ENCODE measurements at places on chromosomes 5 and 9.

DNA sequence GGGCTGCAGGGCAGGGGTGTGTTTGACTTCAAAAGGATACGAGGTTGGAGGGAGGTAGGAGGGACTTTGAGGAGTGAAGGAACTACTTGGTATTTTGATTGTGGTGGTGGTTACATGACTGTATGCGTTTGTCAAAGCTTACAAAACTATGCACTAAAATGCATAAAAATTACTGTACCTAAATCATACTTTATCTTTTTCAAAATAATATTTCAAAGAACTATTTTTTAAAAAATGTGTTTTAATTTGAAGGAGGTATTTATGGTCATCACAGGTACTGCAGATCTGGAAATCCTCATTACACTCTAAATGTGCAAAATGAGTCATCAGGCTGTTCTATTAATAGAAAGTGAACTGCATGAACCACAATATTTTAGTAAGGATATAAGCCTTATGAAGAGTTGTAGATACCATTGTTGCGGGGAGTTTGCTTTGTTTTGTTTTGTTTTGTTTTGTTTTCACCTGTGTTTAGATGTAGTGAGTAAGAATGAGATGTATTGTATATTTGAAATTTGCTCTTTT, 116.9 kb downstream of the ARRDC3 start:
- DNase-seq, result peak; percentile 67

GRCh38 chr5:36743891-36744772, 132.4 kb upstream of the NIPBL start:
- peak; percentile 66 for DNase-seq

DNA sequence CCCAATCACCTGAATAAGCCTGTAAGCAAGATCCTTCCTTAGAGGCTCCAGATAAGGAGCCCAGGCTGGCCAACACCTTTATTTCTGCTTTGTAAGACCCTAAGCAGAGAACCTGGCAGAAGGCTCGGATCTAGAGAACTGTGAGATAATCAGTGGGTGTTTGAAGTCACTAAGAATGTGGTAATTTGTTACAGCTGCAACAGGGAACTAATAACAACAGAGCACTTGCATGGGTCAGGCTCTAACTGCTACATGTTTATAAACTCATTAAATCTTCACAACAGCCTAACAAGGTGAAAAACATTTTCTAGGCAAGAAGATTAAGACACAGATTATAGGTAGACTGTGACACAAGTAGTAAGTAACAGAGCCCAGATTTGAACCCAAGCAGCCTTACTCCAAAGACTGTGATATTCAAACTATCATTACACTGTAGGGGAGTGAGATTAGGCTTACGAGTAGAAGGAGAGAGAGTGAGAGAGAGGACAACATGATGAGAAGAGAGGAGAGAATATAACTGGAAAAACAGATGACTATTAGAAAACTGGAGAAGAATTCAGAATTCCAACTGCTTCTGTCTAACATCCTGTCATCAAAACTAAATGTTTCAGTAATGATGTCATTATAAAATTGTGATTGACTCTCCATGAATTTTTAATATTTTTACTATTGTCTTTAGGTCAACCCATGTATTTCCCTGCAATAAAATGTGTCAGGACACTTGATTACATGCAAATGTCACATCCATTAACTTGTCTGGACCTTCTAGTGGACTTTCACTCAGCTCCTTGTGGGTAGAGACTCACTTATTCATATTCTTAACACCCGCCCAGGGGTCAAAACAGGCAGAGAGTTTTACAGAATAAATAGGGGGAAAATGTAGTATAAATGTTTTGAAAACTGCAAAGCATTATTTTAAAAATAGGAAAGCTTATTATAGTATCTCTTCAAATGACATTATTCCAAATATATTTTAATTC, 290.9 kb upstream of the RGMB start:
- DNase-seq, result peak; percentile 62

DNA sequence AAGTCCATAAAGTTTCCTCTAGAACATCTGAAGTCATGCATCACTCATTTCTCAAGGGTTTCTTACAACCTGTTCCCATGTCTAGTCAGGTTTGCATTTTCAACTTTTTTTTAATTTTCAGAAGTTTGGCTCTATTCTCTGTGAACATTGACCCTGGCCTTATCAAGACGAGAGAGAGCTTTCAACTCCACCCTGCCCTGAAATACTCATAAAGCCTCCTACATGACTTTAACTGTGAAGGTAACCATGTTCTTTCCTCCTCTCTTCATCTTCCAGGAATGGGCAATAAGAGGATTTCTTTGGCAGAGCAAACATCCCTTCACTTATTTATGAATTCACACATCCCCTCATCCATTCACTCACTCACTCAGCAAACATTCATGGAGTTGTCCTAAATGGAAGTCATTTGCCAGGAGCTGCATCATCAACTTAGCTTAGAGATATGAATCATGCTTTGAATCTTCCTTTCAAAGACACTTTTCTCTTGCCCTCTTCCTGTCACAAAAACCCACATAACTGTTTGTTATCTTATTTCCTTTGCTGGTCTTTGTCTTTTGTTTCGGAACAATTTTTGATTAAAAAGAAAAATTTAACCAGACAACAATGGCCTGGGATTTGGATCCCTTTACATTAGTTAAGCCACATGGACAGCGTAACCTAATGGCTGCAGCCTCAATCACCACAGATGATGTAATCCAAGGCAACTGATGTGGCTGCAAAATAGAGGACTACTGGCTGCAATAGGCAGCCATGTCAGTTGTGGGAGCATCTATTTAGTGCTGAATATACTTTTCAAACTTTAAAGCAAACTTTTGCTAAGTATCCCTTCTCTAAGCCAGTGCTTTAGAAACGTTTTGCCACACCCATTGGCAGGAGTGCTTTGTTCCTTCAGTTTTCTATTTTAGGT, 43.0 kb upstream of the GNAQ start:
- peak; percentile 24 for DNase-seq

- DNase-seq, result peak; percentile 77
These were observed 231.2 kb downstream of the ARRDC3 start for GRCh38 chr5:91151947-91152346.

- peak; percentile 90 for DNase-seq
These were observed 313.8 kb downstream of the ENC1 start for GRCh38 chr5:74326571-74327338.

DNA sequence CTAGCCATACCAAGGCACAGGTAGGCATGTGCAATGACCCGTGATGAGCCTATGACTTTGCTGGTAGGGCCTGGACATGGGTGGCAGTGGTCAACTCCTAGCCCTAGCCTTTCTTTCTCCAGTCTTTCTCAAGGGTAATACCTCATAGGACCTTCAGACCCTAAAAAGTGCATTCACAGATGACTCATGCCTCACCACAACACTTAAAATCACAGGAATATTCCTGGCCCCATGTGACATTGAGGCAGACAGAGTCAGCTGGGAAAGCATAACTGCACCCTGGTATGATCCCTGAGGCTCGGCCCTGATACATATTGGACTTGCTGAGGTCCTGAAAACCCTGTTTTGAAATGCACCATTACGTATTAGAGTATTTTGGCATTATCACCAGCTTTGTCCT, 449.5 kb downstream of the HINT1 start:
- peak; percentile 67 for DNase-seq

DNA sequence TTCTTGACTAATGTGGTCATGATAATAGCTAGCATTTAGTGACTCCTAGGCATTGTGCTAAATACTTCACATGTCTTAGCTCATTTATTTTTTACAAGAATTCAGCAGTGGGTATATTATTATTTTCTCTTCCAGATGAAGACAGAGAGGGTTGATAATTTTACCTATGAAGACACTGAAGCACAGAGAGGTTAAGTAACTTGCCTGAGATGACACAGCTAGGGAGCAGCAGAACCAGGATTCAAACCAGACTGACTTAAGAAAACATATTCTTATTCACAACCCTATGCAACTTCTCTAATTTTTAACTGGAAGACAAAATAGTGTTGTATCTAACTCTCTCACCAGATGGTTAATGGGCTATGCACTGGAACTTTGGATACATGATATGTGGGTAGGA, 44.8 kb downstream of the NNT start:
- no peak for DNase-seq

- DNase-seq, result peak; percentile 89
These were observed 38.5 kb upstream of the OR2S2 start for GRCh38 chr9:35996358-35996970.

DNA sequence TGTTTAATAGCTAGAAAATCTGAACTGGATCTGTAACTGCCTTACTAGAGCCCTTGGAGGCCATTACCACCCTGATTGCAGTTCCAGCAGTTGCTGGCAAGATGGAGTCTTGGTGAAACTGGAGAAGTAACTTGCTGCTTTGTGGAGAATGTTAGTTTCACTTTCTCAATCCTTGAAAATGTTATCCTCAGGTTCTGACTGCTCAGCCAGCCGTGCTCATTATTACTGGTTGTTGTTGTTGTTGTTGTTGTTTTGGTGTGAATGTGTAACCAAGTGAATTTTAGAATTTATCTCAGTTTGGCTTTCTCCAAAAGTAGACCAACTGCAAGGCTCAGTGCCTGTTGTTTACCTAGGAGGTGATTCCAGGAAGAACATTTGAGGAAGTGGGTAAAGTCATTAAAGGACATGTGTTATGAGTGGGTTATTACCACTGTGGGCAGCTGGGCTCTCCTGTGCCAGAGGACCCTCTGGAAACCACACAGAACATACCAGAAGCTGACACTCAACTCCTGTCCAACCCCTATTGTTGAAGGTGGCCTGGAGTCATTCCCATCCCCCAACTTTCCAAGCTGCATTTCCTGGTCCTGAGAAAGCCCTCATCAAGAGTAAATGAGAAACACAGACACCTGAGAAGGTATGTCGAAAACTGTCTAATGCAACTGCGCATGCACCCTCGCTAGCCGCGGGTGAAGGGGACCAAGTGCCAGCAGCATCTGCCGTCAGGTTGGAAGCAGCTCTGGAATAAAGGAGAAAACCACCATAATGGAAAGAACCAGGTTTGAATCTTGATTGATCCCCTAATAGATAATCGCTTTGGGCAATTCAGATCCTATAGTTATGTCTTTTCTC, 111.6 kb downstream of the CMYA5 start:
- no peak for DNase-seq

DNA sequence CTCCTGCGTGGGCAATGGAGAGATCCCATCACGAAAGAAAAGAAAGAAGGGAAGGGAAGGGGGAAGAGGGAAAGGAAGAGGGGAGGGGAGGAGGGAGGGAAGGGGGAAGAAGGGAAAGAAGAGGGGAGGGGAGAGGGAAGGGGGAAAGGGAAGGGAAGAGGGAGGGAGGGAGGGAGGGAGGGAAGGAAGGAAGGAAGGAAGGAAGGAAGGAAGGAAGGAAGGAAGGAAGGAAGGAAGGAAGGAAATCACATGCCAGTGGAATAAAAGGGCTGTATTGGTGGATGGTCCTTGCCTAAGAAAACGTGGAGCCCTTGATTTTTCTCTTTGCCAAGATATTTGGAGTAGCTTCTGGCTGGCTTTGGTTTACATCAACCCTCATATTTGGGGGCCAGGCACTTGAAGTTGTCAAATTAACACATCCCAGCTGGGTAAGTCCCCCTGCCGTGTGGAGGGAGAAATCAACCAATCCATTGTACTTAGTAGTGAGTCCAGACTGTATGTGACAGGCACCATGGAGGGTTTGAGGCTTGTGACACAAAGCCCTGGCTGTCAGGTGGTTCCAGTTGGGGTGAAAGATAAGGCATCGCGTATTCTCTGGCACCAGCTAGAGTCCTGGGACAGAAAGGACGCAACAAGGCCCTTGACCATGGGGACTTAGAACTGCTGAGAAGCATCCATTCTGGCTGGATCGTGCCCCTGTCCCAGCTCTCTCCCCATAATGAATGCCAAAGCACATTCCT, 23.7 kb downstream of the IDNK start:
- DNase-seq, result no peak

- peak; percentile 21 for DNase-seq
These were observed 12.2 kb upstream of the MROH2B start for GRCh38 chr5:41083306-41083705.

DNA sequence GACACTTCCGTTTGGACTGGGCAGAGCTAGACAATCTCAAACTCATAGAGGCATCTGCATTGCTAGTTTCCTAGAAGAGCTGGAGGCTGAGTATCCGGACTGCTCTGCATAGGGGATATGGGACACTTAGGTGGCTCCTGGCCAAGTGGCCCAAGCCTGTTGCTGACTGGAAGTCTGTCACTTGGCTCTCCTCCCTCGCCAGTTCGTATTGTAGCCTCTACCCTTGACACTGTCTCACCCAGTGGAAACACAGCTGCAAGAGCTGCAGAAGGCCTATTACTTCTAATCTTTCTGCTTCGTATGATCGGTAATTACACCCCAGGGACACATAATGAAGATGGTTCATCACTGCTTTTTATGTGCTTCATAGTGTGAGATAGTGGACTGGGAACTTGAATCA, 34.7 kb downstream of the ITGA1 start:
- DNase-seq, result no peak

- peak; percentile 73 for DNase-seq
These were observed 79.8 kb downstream of the MAT2B start for GRCh38 chr5:163585206-163585605.

GRCh38 chr9:6473151-6473550, 60.2 kb downstream of the UHRF2 start:
- no peak for DNase-seq

DNA sequence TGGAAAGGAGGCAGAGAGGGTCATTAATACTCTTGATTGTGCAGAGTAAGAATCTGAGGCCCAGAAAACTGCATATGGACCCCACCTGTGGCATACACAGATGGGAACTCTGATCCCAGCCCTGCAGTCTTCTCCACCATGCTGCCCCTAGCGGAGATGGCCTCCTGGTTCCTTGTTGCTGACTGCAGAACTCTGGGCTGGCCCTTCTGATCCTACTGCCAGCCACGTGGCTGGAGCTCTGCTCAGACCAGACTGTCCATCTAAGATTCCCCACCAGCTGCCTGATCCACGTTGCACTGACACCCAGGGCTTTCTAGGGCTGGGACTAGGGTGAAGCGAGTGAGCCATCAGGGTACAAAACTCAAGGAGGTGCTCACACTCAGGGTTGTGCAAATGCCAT, 245.7 kb upstream of the NR4A3 start:
- DNase-seq, result no peak

DNA sequence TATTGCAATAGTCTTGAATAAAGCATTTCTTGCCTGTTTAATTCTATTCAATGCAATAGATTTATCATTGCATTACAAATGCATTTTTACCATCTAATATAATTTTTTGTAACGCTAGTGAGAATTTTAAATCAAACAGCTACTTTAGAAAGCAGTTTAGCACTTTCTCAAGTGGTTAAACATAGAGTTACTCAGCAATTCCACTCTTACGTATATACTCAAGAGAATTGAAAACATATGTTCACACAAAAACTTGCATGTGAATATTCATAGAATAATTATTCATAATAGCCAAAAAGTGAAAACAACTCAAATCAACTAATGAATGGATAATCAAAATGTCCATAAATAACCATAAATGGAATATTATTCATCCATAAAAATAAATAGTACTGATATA, 244.7 kb downstream of the TMEM167A start:
- no peak for DNase-seq

GRCh38 chr5:196350-196749, 5.1 kb downstream of the LRRC14B start:
- DNase-seq, result no peak

GRCh38 chr9:97052735-97053134, 13.8 kb upstream of the CTSV start:
- no peak for DNase-seq
